ENCODE measurements at places on chromosomes 4 and X.

GRCh38 chr4:70725633-70726032, 3.9 kb downstream of the RUFY3 start:
- DNase-seq, result no peak

GRCh38 chr4:14636563-14636962, 365.7 kb upstream of the CPEB2 start:
- no peak for DNase-seq

DNA sequence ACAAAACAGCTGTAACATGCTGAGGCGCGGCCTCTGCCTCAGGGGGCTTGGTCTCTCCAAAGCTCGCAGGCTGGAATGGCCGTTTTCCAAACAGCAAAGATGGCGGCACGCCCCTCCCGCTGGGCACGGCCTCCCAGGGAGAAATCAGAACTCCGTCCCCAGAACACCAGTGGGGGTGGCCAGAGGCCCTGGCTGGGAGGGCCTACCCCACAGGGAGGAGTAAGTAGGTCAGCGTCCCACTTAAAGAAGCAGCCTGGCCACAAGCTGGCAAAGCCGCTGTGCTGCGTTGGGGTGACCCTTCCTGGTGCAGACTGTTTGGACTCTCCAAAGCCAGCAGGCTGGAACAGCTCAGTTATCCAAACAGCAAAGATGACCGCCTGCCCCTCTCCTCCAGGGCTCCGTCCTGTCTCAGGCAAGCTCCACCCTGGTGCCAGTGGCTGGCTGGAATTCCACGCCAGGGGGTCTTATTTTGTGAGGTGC, 862.8 kb downstream of the TRIML1 start:
- DNase-seq, result no peak

DNA sequence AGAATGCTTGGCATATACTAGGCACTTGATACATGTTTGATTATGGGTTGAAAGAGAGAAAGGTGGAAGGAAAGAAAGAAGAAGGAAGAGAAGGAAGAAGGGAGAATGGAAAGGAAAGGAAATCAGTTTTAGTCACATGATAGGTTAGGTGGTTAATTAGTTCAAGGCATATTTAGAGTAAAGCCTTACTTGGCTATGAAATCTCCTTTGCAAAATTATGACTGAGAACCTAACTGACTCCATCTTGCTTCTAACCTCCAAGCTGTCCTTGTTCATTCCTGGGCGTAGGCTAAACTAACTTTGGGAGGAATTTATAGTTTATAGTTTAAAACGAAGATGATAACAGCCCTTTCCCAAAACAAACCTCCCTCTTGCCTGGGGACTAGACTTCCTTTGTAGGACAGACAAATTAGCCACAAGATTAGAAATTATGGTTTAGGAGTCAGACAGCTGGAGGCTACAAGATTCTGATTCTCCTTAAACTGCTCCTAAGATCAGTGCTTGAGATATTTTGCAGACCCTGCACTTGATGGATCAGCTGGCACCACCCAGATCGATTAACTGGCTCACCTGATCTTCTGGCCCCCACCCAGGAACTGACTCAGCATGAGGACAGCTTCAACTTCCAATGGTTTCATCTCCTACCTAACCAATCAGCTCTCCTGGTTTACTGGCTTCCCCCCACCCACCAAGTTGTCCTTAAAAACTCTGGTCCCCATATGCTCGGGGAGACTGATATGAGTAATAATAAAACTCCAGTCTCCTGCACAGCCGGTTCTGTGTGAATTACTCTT, 55.0 kb downstream of the TXK start:
- DNase-seq, result no peak

- DNase-seq, result no peak
These were observed 176.5 kb downstream of the AR start for GRCh38 chrX:67720344-67720743.

- DNase-seq, result no peak
These were observed 190.6 kb upstream of the RBPJ start for GRCh38 chr4:26130173-26130572.

- DNase-seq, result no peak
These were observed 113.4 kb downstream of the BCOR start for GRCh38 chrX:39984191-39984956.

Data from C1 segment of cervical spinal cord (tissue), 14 donors.